GM12864 (cell line): ENCODE measurements at places on chromosomes 5 and 9.

DNA sequence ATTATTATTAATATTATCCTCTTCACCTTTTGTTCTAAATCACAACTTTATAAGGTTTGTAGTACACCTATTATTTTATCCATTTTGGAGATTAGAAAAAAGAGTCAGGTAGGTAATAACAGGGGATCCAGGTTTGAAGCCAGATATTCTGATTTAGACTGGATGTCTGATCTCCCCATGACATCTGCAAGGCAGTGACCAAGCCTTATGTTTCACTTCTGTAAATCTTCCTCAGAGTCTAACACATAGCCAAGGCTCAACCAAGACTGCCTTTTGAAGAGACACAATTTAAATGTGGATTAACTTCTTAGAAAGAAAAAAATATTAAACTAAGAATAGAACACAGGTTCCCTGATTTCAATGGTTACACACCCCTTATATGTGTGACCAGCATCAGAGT lies 44.2 kb downstream of the CETN3 start:
- DNase-seq: no peak

- DNase-seq: no peak
Observed at GRCh38 chr9:36450110-36450732, 50.2 kb upstream of the RNF38 start.

- DNase-seq: no peak
Observed at GRCh38 chr9:11966786-11967185, 726.4 kb upstream of the TYRP1 start.

- DNase-seq: no peak
Observed at GRCh38 chr5:134651531-134651930, 2.9 kb downstream of the SEC24A start.

DNA sequence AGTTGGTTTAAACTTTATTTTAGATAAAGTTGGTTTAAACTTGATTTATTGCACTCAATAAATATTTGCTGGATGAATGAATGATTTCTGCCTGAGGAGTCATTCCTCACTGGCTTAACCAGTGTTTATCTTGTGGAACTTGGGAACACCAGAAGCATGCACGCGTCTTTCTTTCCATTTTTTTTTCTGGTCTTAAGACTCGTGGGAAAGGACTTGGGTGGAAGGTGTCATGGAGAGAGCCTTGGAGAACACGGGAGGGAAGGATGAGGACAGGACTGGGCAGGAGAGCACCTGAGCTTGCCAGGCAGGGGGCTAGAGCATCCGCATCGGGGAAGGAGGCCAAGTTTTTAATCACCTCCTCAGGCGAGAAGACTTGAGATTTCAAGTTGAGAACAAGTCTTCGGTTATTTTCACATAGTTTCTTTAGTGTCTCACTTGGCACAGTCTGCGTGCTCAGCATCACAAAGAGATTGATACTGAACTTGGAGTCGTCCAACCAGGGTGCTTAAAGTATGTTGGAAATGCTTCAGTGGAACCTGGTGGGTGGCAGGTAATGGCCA lies 144.2 kb downstream of the PDZD2 start:
- DNase-seq: no peak

DNA sequence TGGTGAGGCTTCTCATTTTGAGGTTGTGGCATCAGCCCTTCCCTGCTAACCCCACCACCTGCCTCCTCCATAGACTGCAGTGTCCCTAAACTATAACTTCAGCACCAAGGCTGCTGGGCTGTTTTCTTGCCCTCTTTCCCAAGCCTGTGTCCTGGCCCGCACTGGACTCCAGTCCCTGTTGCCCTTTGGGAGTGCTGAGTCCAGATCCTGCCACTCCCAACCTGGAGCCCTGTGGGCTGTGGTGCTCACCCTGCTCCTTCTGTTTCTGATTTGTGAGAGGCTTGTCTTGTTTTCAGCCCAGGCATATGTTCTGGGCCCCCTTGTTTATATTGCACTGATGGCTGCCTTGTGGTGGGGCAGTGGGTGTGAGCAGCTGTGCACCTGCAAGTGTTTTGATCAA lies 39.7 kb upstream of the RNU6ATAC start:
- no peak for DNase-seq
